GM13976 (cell line): ENCODE measurements at places on chromosomes 3 and 15.

- DNase-seq = no peak
These were observed 2.9 kb downstream of the ESYT3 start for GRCh38 chr3:138437281-138437680.

GRCh38 chr3:192010490-192010889 is 549.5 kb downstream of the PYDC2 start:
- no peak for DNase-seq

DNA sequence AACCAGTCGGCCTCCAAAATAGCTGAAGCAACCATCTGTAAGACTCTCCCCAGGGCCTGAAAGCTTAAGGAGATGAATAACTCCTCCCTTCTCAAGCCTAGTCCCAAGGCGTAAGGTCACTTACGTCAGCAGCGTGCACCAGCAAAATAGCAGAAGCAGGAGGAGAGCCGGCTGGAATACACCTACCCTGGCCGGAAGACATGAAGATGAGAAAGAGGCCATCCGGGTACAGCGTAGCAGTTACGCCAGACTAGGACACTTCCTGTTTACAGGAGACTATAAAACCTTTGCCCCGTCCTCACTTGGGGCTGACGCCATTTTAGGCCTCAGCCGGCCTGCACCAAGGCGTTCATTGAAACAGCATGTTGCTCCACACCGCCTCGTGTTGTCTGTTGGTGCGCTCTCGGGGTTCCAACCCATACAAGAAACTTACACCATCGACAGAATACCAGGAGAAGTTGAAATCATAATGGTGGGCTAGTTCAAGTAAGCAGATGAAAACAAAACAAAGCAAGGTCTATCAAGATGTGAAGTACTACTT is 2.5 kb downstream of the CFAP92 start:
- no peak for DNase-seq

DNA sequence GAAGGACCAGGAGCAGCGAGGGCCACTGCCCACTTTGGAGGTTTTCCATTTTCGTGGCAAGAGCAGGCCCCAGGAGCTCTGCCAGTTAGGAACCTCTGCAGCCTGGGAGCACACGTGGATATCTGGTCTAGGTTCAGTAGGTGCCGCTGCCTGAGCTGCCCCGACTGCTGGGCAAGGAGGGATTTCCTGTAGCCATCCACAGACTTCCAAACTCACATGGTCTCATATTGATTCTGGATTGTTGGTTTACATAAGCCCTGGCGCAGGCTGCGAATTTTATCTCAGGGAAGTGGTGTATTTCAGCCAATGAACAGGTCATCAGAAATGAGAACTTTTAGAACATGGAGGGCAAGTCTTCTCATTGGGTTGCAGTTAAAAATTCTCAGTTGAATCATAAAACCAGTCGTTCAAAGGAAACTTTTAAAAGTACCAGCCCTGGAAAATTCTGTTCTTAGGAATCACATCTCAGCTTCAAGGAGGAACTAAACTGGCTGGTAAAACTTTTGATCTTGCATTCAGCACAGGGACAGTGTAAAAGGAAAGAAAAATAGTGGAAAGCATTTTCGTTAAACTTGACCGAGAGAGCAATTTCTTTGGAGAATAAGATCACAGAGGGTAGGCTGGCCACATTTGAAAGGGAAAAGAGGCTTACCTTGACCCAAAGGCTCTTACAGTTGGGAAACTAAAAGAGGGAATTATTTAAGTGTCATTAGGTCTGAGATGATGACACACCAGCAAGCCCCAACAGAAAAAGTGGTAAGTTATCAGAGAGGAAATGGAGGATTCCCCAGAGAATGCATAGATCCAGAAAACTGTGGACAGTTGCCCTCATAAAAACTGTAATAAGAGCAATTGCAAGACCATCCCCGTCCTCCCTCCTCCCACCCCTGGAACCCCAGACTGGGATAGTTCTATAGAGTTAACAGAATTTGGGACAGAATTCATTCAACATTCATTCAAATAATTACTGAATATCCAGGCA is 6.4 kb upstream of the RTP3 start:
- no peak for DNase-seq

DNA sequence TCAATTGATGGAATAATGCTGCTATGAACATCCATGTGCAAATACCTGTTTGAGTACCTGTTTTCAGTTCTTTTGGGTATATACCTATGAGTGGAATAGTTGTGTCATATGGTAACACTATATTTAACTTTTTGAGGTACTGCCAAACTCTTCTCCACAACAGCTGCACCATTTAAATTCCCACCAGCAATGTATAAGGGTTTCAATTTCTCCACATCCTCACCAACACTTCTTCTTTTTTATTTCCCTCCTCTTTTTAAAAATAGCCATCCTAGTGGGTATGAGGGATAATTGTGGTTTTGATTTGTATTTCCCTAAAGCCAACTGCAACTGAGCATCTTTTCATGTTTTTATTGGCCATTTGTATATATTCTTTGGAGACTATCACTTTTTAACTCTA is 31.3 kb upstream of the ARHGEF3 start:
- DNase-seq = no peak

- no peak for DNase-seq
These were observed 135.2 kb downstream of the TMCC1 start for GRCh38 chr3:129758306-129758705.
